ENCODE measurements at places on chromosomes 16 and 17.

DNA sequence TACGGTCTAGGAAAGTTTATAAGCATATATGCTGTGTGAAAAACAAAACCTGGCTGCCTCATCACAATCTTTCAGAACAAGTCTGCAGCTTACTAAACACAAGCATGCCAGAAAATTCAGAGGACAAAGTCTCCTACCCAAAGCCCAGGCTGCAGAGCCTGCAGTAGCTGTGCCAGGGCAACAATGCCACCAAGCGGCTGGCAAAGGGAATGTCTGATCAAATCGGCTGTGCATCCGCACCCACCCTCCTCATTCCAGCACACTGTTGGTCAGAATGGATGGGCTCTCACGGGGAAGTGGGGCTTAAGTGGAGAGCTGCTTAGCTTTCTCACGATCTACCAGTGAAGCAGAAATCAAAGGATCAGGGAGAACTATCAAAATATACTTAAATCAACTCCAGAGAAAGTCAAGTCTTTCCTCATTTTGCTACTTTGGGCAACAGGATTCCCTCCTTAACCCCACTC lies 73.5 kb downstream of the CYTH1 start:
- DNase-seq: peak; percentile 80

DNA sequence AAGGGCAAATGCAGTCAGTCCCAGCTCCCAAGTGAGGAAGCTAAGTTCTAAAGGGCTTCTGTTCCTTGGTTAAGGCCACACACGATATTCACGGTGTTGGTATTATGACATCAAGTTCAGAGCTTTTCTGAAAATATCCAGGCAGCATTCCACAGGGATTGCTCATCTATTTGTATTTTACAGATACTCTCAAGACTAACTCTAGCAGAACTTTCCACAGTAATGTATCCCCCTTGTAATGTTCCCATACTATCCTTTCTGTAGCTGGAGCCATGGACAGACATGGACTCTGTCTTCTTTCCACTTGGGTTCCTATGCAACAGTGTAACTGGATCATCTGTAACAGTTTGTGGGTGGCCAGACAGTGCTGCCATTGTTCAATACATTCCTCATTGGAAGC lies 13.5 kb downstream of the SDR42E1 start:
- no peak for DNase-seq

GRCh38 chr16:29784901-29785500 lies 5.5 kb upstream of the KIF22 start:
- no peak for DNase-seq

DNA sequence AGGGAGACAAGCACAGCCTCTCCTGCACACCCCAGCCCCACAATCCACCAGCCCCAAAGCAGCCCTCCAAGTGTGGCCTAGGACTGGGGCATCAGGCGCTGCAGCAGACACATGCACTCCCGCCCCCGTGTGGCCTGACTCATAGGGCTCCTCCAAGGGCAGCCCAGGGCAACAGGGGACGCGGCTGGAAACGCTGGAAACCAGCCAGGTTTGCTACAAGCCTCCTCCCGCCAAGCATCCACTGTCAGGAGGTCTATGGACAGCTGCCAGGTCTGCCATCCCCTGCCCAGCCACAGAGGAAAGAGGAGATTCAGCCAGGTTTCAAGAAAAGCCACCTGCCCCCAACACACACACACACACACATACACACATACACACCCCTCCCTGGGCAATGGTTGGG lies 25.8 kb downstream of the SRCIN1 start:
- no peak for DNase-seq

GRCh38 chr16:78505544-78506366 lies 406.3 kb downstream of the WWOX start:
- DNase-seq: no peak

DNA sequence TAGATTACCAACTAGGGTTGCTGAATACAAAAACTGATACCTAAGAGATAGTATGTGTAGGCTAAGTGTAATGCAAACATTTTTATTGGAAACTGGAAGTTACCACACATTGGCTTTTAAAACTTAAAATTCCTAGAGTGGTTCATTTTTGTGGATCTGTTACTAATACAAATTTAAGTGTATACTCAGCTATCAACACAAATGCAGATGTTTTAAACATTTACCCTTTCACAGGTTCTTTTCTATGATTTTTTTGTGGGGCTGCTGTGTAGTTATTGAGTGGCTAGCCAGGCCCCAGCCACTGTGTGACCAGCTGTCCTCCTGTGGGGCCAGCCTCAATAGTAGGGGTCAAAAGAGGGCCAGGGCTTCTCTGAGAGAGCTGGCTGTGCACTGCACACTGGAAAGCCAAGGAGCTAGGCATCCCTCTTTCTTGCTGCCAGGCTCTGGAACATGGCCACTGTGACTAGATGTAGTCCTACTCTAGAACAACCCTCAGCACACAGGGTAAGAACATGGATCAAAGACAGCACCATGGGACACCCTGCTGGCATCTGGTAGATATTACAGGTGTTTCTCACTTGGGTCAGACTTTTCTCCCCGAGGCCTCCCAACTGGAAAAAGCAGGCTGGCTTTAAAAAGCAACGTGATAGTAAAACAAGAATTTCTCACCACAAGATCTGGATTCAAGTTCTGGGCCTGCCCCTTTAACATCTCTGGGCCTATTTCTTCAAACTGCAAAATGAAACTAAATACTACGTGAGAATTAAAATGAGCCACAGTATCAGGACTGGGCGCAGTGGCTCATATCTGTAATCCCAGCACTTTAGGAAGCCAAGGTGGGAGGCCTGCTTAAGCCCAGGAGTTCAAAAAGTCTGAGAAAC lies 7.3 kb upstream of the VEZF1 start:
- peak; percentile 74 for DNase-seq

GRCh38 chr17:62819511-62820221 lies 11.6 kb upstream of the MARCHF10 start:
- no peak for DNase-seq

GRCh38 chr16:14399378-14400284 lies 230.4 kb downstream of the PARN start:
- DNase-seq: no peak

DNA sequence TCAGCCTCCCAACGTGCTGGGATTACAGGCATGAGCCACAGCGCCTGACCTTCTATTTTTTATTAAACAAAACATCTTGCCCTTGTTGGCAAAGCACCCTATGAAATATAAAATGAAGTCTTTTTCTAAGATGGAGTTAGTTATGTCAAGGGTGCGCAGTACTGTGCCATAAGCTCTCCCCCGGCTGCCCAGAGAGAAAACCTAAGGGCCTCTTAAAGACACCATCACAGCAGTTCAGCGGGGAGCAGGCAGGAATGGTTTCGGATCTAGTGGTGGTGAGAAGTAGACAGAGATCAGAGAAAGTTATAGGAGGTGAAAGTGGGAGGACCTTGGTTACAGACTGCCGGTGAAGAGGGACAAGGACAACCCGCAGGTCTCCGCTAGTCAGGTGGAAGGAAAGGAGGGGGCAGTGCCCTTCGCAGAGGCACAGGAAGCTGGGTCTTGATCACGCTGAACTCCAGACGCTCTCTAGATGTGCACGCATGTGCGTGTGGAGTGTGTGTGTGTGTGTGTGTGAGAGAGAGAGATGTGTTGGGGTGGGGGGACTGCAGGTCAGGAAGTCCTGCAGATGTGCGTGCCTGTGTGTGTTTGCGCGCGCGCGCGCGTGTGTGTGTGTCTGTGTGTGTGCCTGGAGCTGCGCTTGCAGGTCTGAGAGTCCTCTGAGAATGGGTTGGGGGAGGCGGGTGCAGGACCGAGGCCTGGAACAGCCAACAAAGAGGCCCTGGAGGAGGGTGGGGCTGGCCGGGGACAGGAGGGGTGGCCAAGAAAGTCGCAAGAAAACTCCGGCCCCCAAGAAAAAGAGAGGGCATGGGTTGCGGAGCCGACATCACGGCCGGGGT lies 748 bp upstream of the CMTM3 start:
- peak; percentile 87 for DNase-seq

GRCh38 chr17:350706-351448 lies 1.7 kb downstream of the RPH3AL start:
- no peak for DNase-seq

GRCh38 chr16:76749780-76750375 lies 441.1 kb upstream of the MON1B start:
- DNase-seq: no peak

- DNase-seq: no peak
These were observed 38.9 kb downstream of the PEMT start for GRCh38 chr17:17552351-17553216.

DNA sequence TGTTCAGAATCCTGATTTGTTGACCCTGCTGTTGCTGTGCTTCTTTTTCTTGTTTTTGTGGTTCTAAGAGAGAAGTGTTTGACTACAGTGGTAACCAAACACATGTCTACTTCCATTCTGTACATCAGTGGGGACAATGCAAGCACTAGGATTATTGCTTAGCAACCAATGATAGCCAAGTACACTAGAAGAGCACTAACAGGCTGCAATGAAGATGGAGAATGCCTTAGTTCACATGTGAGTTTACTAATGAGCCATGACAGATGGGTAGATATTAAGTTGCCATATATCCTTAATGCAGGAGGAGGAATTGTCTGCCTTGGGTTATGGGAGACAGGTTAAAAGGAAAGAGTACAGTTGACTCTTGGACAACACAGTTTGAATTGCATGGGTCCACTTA lies 8.3 kb downstream of the EFCAB5 start:
- DNase-seq: no peak

- DNase-seq: no peak
These were observed 108.1 kb downstream of the USP32 start for GRCh38 chr17:60283816-60284215.

DNA sequence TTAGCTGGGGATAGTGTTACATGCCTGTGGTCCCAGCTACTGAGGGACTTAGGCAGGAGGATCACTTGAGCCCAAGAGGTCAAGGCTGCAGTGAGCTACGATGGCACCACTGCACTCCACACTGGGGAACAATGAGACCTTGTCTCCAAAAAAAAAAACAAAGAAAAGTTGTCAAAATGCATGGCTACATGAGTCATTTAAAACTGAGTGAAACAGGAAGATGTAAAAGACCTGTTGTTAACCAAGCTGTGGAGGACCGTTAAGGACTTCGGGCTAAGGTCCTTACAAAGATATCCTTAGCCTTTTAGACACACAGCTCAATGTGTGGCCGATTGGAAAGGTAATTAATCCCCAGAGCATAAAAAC lies 25.1 kb downstream of the ZP2 start:
- DNase-seq: no peak

DNA sequence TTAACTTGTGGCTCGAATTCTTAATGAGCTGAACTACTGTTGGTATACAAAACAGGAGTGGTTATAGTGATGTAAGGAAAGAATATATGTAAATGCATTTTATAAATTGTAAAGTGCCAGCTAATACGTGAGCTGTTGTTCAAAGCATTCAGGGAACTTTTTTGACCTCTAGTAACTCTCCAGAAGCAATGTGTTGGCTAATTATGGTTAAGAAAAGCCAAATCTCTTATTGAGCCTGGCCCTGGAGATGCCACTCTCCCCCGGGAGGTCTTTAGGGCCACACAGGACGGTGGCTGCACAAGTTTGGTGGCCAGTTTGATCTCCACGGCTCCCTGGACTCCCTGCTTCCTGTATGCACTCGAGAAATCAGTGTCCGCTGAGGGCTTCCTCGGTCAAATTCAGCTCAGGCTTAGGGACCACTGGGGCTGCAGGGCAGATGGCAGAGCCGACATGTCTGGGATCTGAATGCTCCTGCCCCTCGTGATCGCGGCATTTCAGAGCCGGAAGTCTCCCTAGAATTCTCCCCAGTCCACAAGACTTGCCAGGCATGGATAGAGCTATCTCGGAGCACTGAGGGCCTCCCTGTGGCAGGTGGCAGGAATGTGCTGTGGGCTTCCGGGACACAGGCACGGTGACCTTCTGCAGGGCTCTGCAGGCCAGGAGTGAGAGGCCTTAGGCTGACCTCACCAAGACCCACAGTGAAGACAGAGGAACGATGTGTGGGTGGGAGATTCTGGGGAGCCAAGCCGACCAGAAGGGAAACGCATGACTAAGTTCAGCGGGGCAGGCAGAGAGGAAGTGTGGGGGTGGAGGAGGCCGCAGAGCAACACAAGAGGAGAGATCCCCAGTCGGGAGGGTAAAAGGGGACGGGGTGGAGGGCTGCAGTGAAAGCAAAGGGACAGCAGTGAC lies 18.6 kb upstream of the PITPNM3 start:
- DNase-seq: no peak

- peak; percentile 94 for DNase-seq
These were observed 21.7 kb downstream of the NPTX1 start for GRCh38 chr17:80454557-80455335.

- no peak for DNase-seq
These were observed 76.7 kb downstream of the CHD9 start for GRCh38 chr16:53131363-53132071.

DNA sequence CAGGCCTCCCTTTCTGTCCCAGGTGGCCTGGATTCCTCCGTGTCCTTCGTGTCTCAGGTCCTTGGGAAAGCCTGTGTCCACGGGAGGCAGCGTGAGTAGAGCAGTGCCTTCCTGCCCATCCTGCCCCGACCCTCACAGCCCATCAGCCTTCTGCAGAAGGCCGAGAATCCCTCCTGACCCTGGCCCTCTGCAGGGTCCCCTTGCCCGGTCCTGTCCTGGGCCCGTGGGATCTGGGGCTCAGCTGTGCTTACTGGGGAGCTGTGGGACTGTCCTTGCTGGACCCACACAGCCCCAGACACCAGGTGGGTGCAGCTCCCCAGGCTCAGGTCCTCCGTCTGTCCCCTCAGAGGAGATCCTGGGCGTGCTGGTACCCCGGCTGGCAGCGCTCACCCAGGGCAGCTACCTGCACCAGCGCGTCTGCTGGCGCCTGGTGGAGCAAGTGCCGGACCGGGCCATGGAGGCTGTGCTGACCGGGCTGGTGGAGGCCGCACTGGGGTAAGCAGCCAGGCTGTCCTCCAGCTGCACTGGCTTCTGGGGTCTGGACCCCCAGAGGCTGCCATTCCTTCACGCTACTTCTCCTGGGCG lies 3.9 kb downstream of the TELO2 start:
- no peak for DNase-seq

GRCh38 chr16:56670620-56670934 lies 963 bp downstream of the MT1H start:
- no peak for DNase-seq

- DNase-seq: no peak
These were observed 775 bp downstream of the CYTH1 start for GRCh38 chr17:78781104-78781892.

DNA sequence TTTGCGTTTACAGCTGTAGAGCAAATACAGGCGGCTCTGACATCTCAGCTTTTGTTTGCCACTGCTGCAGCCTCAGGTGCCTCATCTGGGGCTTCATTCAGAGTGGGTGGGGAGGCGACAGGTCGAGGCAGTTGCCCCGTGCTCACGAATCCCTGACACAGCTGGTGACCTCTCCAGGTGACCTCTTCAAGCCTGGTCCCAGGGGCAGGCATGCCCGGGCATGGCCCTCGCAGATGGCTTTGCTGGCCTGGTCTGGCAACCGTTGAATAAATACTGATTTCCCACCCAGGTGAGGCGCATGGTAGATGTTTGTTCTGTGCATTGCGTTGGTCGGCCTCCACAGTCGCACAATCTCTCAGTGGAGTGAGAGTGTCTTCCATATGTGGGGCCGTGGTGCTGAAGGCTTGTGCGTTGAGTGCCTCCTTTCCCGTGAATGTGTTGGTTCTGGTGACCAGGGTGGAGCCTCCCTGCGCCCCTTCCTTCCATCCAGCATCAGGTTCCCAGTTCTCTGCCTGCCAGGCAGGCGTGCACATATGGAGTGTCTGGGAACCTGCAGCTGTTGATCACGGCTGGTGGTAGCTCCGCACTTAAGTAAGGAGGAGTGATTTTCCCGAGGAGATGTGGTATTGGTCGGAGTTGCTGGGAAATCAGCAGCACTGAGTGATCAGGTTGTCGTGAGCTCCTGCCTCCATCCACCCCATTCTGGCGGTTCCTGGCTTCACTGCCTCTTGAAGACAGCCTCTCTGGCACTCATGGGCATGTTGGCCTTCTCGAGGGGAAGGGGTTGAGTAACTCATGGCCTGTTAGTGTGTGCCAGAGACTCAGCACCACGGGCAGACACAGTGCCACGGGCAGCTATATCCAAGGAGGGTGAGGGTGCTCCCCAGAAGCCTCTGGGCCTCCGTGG lies 149.7 kb downstream of the RPTOR start:
- DNase-seq: no peak
